ENCODE measurements at places on chromosomes 16 and 17.

DNA sequence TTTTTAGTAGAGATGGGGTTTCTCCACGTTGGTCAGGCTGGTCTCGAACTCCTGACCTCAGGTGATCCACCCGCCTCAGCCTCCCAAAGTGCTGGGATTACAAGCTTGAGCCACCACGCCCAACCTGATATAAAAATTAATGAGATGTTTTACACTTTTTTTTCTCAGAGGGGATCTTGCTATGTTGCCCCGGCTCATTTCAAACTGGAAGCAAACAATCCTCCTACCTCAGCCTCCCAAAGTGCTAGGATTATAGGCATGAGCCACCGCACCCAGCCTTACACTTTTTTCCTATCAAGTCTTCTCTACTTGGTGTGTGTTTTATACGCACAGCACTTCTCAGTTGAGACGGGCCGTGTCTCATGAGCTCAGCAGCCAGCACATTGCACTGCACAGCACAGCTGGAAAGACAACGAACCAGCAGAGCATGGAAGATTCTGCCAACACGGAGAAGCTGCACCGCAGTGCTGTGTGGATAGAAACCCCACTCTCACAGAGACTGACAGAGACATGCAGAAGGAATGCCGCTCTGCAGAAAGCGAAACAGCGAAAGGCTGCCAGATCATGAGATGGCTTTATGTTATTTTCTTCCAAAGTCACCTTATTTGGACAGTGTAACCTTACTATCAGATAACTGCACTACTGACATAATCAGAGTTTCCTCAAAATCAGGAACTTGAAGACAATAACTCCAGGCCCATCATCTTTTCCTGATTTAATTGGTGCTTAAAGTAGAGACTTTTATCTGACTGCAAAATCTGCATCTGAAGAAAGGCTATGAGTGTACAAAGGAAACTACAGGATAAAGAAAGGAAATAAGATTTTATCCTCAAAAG lies 6.5 kb upstream of the QRICH2 start:
- peak overlapping the region; percentile 22 for H3K27ac ChIP-seq
- no peak for DNase-seq
- H3K36me3 ChIP-seq, result no peaks in the 10 kb centered on the region
- peak overlapping the region; percentile 21 for H3K4me3 ChIP-seq
- no peaks in the 10 kb centered on the region for H3K27me3 ChIP-seq

- H3K4me3 ChIP-seq, result no peak overlapping the region
- H3K36me3 ChIP-seq, result no peaks in the 10 kb centered on the region
- peaks cover 37% of the 10 kb centered on the region for H3K4me1 ChIP-seq
- H3K27me3 ChIP-seq, result no peaks in the 10 kb centered on the region
These were observed 9.7 kb downstream of the RHBDF2 start for GRCh38 chr17:76491271-76492122.

DNA sequence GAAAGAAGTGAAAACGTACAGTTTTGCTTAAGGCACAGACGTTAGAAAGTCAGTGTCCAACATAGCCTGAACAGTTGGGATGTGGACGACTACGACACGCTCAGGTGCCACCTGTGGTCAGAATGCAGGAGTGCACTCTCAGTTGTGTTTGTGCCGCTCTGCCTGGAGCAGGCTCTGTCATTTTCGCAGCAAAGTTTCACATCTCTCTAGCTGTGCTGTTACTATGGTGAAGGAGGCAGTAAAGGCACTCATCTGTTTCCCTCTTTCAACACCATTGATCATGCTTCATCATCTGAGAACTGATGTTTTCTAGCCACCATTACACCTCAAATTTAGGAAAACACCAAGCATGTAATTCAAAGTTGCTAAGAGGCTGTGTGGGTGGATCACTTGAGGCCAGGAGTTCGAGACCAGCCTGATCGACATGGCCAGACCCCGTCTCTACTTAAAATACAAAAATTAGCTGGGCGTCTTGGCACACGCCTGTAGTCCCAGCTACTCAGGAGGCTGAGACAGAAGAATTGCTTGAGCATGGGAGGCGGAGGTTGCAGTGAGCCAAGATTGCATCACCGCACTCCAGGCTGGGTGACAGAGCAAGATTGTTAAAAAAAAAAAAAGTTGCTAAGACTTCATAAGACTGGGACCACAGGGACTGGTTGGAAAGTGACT lies 44.9 kb upstream of the DNAJA2 start:
- no peaks in the 10 kb centered on the region for H3K27me3 ChIP-seq
- no peaks in the 10 kb centered on the region for H3K4me1 ChIP-seq
- no peaks in the 10 kb centered on the region for H3K36me3 ChIP-seq
- H3K4me3 ChIP-seq, result no peak overlapping the region
- no peak overlapping the region for H3K27ac ChIP-seq
- DNase-seq, result no peak

- no peak overlapping the region for H3K4me3 ChIP-seq
- H3K36me3 ChIP-seq, result no peaks in the 10 kb centered on the region
- no peak for DNase-seq
- no peaks in the 10 kb centered on the region for H3K4me1 ChIP-seq
These were observed 142.8 kb downstream of the AXIN2 start for GRCh38 chr17:65418622-65419021.

DNA sequence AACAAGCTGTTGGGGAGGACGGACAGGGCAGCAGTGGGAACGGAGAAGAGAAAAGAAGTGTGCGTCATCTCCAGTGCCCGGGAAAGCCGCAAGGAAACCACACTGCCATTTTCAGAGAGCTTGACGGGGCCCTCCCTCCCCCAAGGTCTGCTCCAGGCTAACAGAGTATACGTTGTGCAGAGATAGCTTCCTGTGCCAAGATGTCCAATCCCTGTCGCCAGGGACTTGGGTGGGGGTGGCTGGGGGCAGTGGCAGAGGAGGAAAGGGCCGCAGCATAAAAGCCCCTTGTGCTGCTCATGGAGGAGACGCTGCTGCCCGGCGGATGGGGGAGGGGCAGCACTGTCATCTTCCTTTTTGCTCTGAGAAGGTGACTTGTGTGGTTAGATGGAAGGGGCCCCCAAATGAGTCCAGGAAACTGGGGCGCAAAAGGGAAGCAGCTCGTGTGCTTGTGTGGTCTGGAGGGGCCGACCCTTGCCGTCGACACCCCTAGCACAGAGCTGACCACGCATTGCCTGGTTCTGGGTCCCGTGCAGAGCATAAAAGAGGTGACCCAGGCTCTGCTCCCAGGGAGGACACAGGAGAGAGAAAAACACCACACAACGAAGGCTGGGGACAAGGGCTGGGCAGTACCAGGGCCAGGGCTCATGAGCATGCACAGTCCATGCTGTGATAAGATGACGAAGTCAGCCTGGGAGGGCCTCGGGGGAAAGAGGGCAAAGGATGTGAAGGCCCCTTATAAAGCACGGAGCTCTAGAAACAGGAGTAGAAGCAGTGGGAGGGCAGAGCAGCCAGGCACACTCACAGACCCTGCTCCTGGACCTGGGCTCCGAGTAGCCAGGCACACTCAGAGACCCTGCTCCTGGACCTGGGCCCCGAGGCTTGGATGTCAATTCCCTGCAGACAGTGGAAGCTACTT lies 372.7 kb downstream of the SLC39A11 start:
- H3K4me1 ChIP-seq, result peaks cover 11% of the 10 kb centered on the region
- no peak for DNase-seq
- H3K36me3 ChIP-seq, result no peaks in the 10 kb centered on the region
- H3K27ac ChIP-seq, result no peak overlapping the region
- H3K4me3 ChIP-seq, result no peak overlapping the region
- H3K27me3 ChIP-seq, result no peaks in the 10 kb centered on the region

DNA sequence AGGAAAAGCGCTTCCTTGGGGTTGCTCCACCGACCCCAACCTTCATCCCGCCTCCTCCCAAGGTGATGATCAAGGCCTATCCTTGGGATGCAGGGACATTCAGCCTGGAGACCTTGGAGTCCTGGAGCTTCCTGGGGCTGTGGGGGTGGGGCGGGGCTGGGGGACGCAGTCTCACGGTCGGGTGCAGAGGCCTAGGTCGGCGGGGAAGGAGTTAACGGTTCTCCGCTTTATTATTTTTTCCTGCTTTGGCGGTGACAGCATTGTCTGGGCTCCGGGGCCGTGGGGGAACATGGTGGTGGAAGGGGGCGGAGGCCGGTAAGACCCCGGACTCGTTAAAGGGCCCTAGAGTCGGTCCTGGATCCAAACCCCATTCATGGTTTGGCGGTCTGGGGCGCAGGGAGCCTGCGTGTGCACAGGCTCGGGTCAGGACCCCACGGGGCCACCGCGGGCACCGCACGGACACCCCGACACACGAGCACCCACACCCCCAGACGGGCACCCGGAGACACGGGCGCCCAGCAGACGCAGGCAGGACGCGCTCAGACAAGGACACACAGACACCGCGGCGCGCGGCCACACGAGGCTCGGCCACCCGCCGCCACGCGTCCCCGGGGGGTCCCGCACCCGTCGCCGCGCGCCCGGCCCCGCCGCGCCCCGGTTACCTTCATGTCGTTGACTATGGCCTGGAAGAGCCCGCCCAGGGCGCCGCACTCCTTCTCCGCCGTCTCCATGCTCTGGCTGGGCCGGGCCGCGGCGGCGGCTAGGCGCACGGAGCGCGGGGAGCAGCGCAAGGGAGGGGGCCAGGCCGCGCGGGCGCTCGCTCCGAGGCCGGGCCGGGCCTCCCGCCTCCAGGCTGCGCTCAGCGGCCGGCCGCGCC lies 554 bp downstream of the MTSS2 start:
- H3K27ac ChIP-seq, result peak overlapping the region; percentile 92
- DNase-seq, result no peak
- no peaks in the 10 kb centered on the region for H3K27me3 ChIP-seq
- peaks cover 86% of the 10 kb centered on the region for H3K4me1 ChIP-seq

- H3K4me1 ChIP-seq, result peaks cover 25% of the 10 kb centered on the region
- no peak overlapping the region for H3K27ac ChIP-seq
- no peak for DNase-seq
- no peaks in the 10 kb centered on the region for H3K27me3 ChIP-seq
- H3K4me3 ChIP-seq, result no peak overlapping the region
These were observed 11.4 kb upstream of the TCAP start for GRCh38 chr17:39653662-39654331.

- no peak overlapping the region for H3K27ac ChIP-seq
- H3K4me1 ChIP-seq, result no peaks in the 10 kb centered on the region
- H3K27me3 ChIP-seq, result no peaks in the 10 kb centered on the region
- no peaks in the 10 kb centered on the region for H3K36me3 ChIP-seq
These were observed 103.9 kb upstream of the NETO2 start for GRCh38 chr16:47247690-47248089.

DNA sequence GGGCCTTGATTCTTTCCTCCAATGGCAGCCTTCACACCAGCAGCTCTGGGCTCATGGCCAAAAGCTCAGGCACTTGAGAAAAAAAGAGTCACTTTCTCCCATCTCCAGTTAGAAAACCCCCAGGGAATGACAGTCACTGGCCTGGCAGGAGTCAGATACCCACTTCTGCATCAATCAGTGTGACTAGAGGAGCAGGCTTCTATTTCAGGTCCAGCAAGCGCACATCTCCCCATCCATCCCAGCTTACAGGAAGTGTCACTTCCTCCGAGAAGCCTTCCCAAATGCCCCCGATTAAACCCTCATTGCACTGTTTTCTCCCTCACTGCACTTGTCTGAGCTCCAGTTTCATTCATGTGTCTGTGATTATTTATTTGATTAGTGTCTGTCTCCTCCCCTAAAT lies 30.4 kb upstream of the CCL1 start:
- H3K4me1 ChIP-seq, result no peaks in the 10 kb centered on the region
- H3K27ac ChIP-seq, result no peak overlapping the region
- no peak overlapping the region for H3K4me3 ChIP-seq

- H3K27ac ChIP-seq, result no peak overlapping the region
- H3K4me3 ChIP-seq, result no peak overlapping the region
- H3K36me3 ChIP-seq, result no peaks in the 10 kb centered on the region
- no peak for DNase-seq
- no peaks in the 10 kb centered on the region for H3K27me3 ChIP-seq
- H3K4me1 ChIP-seq, result peaks cover 10% of the 10 kb centered on the region
These were observed 6.9 kb downstream of the CCL17 start for GRCh38 chr16:57411362-57411976.

DNA sequence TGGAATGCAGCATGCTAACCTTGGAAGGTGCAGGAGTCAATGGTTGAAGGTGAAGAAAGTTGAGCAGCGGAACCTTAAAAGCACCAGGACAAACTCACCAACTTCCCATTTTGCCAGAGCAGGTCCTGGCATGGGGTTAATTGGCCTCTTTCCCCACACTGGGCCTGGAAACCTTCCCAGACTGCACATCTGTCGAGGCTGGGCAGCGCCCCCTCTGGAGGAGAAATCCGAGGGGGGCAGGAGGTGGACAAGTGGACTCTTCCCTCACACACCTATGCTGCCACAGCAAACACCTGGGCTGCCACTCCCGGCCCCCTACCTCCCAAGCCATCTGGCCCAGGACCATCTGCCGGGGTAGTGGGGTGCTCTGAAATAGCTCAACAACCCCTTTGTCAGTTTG lies 232.4 kb downstream of the CBLN1 start:
- H3K27ac ChIP-seq, result no peak overlapping the region
- no peaks in the 10 kb centered on the region for H3K27me3 ChIP-seq
- H3K36me3 ChIP-seq, result no peaks in the 10 kb centered on the region
- H3K4me1 ChIP-seq, result no peaks in the 10 kb centered on the region
- no peak for DNase-seq
- H3K4me3 ChIP-seq, result no peak overlapping the region

- no peak overlapping the region for H3K27ac ChIP-seq
- no peaks in the 10 kb centered on the region for H3K27me3 ChIP-seq
- no peaks in the 10 kb centered on the region for H3K4me1 ChIP-seq
- H3K36me3 ChIP-seq, result no peaks in the 10 kb centered on the region
These were observed 8.1 kb upstream of the FADS6 start for GRCh38 chr17:74901353-74902135.

DNA sequence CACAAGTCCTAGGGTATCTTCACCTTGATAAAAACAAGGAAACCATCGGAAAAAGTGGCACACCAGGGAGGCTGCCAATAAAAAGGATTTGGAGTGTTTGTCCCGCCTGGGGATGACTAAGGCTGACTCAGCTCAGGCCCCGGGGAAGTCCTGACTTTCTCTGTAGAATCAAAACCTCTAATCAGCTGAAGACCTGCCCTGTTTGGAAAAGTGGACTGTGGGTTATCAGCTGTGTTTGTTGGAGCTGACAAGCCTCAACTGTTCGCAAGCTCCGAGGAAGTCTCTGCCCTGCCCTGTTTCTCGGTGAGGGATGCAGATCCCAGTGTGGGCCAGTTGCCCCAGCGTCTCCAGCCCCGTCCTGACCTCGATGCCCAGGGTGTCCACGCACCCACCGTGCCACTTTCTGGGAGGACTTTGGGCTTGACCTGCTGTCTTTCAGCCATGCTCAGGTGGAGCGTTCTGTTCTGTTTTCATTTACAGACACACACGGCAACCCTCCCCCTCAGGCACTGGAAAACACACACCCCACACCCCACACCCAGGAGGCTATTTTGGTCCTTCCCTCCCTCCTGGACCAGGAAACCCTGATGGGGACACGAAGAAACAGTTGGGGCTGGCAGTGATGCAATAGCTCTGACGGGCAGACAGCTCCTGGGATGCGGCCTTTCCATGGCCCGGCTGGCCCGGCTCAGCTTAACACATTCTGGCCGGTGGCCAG lies 27.6 kb upstream of the PITPNA start:
- H3K27ac ChIP-seq, result peak overlapping the region; percentile 69
- H3K36me3 ChIP-seq, result no peaks in the 10 kb centered on the region
- DNase-seq, result no peak
- H3K4me1 ChIP-seq, result peaks cover 24% of the 10 kb centered on the region

DNA sequence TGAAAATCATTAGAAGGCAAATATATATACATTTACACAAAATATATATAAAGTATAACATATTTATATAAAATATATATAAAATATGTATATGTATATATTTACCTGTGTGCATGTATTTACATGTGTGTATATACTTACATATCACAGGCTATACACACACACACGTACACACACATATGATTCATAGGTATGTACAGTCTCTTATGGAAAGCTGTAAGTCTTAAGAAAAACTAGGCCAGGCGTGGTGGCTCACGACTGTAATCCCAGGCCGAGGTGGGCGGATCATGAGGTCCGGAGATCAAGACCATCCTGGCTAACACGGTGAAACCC lies 14.7 kb downstream of the TOM1L2 start:
- H3K27me3 ChIP-seq, result no peaks in the 10 kb centered on the region
- H3K27ac ChIP-seq, result peak overlapping the region; percentile 84
- DNase-seq, result no peak
- peaks cover 58% of the 10 kb centered on the region for H3K4me1 ChIP-seq
- H3K36me3 ChIP-seq, result peaks cover 8% of the 10 kb centered on the region
- no peak overlapping the region for H3K4me3 ChIP-seq
